ENCODE measurements at places on chromosomes 2 and 18.
A peak's percentile ranks its signal among the peaks of the same experiment; 100 is the strongest.

DNA sequence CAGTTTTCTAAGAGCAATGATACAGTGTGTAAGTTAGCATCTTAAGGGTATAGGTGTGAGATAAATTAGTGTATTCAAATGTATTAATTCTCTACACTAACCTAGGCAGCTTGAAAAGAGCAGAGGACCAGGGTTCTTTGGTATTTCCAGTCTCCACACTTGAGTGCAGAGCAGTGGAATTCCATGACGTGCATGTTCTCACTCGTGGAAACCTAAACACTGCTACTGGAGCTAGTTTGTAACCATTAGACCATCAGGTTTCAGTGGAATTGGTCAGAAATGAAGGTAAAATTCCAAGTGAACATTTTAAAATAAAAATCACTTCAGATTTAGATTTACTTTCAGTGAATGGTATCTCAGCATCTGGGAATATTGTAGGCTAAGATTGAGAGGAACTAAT, 9.0 kb downstream of the SPTBN1 start:
- DNase-seq = no peak

GRCh38 chr2:48272199-48272598, 257.8 kb upstream of the STON1 start:
- DNase-seq = no peak

DNA sequence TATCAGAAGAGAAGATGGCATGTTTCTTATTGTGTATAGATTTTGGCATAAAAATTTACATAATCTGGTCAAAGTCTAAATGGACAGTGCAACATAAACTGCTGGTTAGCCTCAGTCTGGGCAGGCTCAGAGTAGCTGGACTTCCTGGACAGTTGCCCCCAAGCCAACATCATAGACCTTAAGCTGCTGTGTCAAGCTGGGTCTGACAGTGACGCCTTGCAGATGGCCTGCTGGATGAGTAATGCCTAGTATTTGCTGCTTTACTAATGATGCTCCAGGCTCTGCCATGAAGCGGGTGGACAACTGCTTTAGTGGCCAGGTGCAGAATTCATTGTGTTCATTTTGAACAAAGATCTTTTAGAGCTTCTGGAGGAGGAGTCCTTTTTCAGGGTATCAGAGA, 603.7 kb upstream of the ZEB2 start:
- no peak for DNase-seq

DNA sequence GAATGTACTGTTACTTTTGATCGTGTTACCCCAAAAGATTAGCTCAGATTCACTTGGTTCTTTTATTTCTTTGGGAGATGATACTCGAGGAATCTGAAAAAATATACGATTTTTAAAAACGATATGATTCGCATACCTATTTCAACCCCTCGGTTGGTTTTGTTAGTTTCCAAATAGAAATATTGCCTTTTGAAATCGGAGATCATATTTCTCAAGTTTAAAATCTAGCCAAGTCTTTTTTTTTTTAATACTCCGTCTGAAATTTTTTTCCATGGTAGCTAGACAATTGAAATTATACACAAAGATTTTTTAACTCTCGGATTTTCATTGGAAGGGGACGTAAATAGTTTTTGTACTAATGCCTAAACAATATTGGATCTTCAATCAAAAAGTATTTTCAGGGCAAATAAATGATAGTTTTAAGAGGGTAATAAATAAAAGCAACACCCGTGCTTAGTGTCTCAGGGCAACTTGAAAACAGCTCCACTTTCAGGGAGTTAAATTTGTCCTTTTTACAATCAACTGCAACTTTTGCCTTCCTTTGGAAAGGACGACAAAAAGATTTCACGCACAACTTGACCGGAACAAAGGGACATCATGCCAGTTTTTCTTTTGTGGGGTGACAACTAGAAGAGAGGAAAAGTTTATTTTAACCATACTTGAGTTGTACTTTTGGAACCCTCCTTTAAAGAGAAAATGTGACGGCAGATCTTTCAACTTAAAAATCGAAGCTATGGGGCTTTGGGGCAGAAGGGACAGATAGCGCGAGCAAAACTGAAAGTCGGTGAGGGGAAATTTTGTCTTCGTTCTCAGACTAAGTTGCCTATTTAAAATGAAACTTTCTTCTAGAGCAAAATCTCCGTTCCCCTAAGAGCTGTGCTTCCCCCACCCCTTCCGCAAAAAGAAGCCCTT, 5.8 kb upstream of the ONECUT2 start:
- no peak for DNase-seq

- no peak for DNase-seq
Observed at GRCh38 chr2:149258531-149258930, 71.9 kb upstream of the LYPD6 start.

DNA sequence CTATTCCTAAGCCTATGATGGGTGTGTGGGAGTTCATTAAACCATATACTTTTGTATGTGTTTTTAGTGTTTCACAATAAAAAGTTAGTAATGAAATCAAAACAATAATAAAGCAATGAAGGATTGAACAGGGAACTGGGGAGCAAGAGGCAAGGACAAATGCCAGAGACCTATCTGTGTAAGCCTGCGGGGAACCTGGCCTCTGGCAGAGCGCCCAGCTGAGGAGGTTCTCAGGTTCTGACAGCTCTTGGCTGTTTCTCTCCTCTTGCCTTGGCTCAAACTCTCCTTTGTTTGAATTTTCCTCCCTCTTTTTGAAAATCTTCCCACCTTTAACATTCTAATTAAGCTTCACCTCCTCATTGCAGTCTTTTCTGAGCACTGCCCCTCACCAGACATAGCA, 200.0 kb upstream of the NCKAP5 start:
- DNase-seq = no peak

- no peak for DNase-seq
Observed at GRCh38 chr2:238141541-238142318, 3.3 kb downstream of the KLHL30 start.

GRCh38 chr2:100017633-100018032, 124.8 kb downstream of the AFF3 start:
- DNase-seq = no peak

DNA sequence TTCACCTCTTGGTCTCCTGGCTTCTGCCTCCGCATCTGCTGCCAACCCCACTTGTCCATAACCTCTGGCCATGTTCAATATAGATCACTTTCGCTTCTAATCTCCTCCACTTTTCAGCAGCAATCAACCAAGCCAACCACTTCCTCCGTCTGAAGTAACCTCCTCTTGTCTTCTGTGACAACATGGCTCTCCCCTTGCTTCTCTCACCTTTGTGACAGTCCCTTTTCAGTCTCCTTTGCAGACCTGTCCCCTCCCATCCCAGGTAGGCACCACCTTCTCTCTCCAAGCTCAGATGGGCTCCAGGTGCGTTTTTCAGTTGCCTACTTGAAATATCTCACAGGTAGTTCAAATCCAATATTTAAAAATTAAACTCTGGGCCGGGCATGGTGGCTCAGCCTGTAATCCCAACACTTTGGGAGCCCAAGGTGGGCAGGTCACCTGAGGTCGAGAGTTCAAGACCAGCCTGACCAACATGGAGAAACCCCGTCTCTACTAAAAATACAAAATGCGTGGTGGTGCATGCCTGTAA, 4.7 kb upstream of the PSD4 start:
- no peak for DNase-seq

GRCh38 chr2:134431838-134432434, 178.1 kb downstream of the MGAT5 start:
- no peak for DNase-seq

DNA sequence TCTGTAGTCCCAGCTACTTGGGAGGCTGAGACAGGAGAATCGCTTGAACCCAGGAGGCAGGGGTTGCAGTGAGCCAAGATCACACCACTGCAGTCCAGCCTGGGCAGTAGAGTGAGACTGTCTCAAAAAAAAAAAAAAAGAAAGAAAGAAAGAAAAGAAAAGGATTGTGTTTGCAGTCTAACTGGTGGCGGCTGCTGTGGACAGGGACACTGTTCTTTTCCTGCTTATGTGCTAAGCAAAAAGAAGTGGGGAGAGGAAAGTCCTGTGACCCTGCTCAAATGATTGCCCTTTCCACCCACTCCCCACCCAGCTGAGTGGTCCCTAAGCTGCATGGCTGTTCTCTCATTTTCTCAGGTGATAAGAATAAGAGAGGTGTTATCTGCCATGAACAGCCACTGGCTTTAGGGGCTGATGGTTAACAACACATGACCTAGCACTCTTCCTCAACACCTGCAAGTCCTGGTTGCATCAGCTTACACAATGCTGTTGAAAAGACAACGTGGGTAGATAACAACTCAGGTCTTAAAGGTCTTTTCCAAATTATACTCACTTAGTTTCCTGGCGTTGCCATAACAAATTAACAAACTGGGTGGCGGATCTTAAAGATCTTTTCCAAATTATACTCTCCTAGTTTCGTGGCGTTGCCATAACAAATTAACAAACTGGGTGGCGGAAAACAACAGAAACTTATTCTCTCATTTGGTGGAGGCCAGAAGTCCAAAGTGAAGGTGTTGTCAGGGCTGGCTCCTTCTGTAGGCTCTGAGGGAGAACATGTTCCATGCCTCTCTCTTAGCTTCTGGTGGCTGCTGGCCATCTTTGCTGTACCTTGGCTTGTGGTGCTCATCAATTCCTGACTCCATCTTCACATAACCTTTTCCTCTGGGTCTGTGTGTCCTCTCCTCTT, 90.3 kb upstream of the RTN4 start:
- DNase-seq = no peak

DNA sequence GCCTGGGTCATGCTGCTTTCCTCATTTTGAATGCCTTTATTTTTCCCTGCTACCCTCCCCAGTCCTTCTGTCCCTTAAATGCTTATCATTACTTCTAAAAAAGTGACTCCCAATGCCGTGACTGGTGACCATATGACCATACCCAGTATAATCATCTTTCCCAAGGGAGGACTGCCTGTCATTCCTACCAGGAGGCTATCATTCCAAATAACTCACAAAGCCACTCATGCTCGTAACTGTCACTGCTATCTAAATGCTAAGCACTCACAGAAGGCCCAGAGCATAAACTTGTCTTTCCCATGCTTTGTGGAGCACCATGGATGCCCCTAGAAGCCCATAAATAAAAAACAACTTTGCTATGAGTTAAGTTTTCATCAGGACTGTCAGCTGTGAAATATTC, 38.7 kb upstream of the CREB1 start:
- DNase-seq = no peak

- peak; percentile 36 for DNase-seq
Observed at GRCh38 chr2:231926761-231927565, 767 bp upstream of the NPPC start.

GRCh38 chr2:238496756-238497609, 70.3 kb downstream of the ASB1 start:
- DNase-seq = no peak

GRCh38 chr2:171595896-171596295, 73.6 kb downstream of the CYBRD1 start:
- no peak for DNase-seq

DNA sequence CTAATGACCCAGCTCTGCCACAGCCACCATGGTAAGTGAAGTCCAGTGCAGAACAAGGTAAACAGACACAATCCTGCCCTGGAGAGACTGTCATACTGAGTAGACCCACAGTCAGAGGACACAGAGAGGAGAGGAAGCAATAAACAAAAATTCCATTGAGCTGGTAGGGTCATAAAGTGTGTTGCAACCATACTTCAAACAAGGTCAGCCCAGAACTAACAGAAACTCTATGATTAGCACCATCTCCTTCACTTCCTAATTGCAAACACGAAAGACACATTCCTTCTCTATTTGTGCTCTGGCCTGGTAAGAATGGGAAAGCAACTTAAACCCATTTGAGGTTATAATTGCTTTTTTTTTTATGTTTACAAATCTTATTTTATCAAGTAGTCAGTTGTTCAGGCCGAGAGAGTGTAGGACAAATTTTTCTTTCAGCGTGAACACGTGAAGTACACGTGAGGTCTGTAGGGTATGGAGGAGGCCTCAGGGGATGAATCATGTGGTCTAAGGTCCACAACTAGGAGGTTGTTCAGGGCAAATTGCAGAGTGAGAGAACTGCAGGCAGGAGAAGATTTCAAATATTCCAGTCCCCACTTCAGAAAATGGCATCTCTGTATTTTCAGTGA, 71.4 kb upstream of the GLS start:
- no peak for DNase-seq

DNA sequence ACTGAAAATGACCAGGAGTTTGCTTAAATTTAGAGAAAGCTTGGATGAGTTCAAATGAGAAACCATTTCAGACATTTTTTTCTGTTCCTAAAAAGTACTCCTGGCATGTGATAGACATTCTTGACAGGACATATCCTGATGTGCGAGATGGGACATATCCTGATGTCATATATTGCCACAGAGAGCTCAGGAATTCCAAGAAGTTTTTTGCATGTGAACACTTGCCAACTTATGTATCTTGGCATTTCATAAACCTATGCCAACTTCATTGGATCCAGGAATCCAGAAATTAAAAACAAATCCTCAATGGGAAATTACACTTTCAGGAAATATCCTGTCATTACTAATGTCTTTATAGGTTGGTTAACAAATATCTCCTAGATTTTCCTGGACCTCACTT, 2.9 kb upstream of the SERPINB3 start:
- DNase-seq = no peak

- DNase-seq = no peak
Observed at GRCh38 chr2:221596192-221596591, 24.1 kb upstream of the EPHA4 start.

DNA sequence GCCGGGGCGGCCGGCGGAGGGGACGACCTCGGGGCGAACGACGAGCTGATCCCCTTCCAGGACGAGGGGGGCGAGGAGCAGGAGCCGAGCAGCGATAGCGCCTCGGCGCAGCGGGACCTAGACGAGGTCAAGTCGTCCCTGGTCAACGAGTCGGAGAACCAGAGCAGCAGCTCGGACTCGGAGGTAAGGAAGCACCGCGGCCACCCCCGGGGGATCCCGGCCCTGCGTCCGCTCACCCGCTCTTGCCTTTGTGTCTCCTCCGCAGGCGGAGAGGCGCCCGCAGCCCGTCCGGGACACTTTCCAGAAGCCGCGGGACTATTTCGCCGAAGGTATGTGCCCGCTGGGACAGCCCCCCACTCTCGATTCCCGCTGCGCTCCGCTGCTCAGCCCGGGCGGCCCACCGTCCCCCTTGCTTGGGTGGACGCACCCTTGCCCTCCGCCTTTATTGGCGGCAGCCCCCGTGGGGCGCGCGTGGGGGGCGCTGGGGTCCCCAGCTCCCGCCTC, 611 bp downstream of the TCF7L1 start:
- no peak for DNase-seq

- no peak for DNase-seq
Observed at GRCh38 chr2:70029814-70030409, 57.4 kb upstream of the PCBP1 start.

- no peak for DNase-seq
Observed at GRCh38 chr2:78839259-78839658, 186.2 kb upstream of the REG3G start.

- DNase-seq = no peak
Observed at GRCh38 chr2:147174824-147175254, 670.0 kb upstream of the ACVR2A start.

All from stimulated activated CD4-positive, alpha-beta T cell treated with anti-CD3 and anti-CD28 coated beads, Interleukin-1b, Interleukin-23, amount 100 ng/mL, for 48 hours (primary cell).